NT2/D1 (cell line): ENCODE measurements at places on chromosomes 12 and 14.

DNA sequence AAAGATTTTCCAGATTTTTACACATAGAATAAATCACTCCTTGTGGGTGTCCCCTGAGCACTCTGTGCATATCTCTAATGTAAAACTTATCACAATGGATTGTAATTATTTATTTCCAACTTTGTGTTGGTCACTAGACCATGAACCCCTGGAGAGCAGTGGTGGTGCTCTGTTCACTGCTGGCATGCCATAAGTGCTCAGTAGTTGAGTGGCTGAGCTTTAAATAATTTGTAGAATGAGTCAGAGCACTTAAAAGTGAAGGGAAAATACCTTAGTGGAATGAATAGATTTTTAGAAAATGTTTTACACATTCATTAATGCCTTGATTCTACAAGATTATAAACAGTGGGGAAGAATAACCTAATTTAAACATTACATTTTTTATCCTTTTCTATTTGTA is 6.3 kb downstream of the MGAT4C start:
- DNase-seq: no peak

- DNase-seq: no peak
Observed at GRCh38 chr12:93803424-93803807, 126.2 kb downstream of the CRADD start.

GRCh38 chr12:69102856-69103255 is 136.5 kb upstream of the CPSF6 start:
- no peak for DNase-seq

- no peak for DNase-seq
Observed at GRCh38 chr14:94122438-94122837, 7.0 kb downstream of the IFI27L2 start.
